ENCODE measurements at places on chromosomes 6 and 20. TPM values are rescaled to one million over a fixed set of nuclear protein-coding genes. Genes with fewer than 3 reads are reported as not detected.

DNA sequence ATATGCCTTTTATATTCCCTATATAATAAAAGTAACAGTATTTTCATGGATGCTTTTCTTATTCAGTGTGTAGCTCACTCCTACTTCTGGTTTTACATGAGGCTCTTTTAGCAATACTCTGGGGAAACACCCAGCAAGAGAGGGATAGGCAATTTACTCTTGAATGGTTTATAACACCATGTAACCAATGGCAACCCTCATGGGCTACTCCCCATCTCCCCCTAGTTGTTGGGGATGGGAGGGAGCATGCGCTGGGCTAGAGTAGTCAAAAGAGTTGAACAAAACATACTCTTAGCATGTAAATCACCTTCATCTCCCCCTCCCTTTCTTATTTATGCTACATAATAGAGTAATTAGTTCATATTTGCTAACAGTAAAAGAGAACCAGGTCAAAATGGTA, 140.1 kb upstream of the LRFN2 start:
- no peak for DNase-seq

VARS1 gene
- 14.8 TPM for polyA plus RNA-seq

DNA sequence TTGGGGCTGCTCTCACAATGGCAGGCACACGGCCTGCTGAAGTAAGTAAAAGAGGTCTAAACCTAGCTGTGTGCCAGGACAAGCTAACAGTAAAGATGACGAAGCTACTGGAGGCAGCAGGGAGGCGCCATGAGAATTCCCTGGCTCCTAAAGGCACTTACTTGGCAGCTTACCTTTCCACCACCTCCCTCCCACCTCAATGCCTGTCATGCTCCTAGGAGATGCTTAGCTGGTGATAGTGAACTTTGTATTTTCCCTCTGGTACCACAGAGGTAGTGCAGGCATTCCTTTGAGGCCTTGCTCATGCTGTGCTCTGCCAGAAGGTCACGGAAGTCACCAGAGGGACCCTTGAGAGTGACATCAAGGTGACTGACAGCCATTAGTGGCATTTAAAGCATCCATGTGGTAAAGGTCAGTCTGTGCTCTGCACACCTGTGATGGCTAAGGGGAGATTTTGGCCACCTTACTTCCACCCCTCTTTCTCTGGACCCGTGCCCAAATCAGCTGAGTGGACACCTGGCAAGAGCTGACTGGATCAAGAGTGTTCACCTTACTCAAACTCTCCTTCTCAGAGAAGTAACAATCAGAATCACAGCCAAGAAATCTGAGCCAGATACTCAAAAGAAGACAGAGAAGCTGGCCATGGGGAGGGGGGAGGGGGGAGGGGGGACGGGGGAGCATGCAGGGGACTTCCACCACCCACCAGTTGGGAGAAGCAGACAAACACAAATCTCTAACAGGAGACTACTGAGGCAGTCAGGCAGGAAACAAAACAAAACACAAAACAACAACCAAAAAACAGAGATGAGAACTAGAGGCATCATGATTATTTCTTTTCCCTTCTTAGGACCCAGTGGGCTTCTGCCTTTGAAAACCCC, 2.9 kb downstream of the FKBP1A start:
- no peak for DNase-seq

TBC1D22B gene
- 4.6 TPM for polyA plus RNA-seq

DNA sequence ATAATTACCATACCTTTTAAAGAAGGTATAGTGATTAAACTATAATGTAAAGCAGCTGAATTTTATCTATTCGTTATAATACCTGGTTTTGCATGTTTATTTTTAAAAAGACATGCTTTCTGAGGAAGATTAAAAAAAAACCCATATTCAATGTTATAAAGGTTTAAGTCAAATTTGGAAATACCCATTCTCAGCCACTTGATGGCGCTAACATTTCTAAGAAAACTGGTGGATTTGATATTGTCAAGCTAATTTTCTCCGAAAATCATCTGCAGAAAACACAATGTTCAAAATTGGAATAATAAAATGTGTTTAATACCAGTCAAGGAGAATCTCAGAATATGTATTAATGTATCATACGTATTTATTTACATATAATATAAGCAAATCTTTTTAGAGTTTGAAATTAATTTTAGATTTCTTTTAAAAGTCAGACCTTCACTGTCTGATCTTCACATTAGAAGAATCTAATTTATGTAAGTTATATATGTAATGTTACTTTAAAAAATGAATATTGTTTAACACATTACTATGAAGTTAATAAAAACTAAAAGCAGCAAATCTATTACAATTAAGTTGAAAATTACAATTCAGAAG, 35.0 kb downstream of the SHPRH start:
- no peak for DNase-seq

DNA sequence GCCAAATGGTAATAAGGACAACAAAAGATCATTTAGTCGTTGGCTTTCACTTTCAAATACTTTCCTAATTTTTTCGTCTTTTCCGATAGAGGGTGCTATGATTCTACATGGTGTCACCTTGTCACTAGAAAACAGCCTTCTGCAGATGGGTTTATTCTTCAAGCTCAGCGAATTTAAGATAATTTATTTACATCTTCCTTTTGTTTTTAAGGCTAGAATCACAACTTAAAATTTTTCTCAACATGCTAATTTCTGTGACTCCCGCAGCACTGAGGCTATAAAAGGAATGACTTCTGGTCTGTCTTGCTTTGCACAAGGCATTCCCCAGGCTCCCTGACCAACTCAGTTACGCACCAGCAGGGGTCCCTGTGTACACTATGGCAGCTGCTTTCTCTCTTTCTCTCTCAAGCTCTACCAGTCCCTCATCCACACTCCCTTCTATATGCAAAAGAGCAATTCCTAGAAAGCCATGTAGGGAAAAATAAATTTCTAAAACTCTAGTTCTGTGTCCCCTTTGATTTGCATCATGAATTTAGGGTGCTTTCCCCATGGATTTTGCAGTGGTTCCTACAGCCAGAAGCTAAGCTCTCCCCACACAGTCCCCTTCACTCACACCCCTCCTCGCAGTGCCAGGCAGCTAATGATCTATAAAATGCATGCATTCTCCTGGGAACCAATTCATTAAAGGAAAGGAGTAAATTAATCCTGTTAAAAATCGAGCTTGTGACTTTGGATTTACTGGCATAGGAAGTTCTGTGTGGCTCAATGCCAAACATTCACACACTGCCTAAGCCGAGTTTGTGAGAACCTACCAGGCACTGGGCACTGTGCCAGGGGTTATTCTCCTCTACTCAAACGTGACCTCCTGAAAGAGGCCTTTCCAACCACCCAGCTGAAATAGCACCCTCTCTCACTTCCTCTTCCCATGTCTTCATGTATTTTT, 74.5 kb downstream of the DCDC2 start:
- peak; percentile 62 for DNase-seq
